ENCODE measurements at places on chromosomes 16 and 17. TPM values are rescaled to one million over a fixed set of nuclear protein-coding genes. Genes with fewer than 3 reads are reported as not detected.
A peak's percentile ranks its signal among the peaks of the same experiment; 100 is the strongest.

DNA sequence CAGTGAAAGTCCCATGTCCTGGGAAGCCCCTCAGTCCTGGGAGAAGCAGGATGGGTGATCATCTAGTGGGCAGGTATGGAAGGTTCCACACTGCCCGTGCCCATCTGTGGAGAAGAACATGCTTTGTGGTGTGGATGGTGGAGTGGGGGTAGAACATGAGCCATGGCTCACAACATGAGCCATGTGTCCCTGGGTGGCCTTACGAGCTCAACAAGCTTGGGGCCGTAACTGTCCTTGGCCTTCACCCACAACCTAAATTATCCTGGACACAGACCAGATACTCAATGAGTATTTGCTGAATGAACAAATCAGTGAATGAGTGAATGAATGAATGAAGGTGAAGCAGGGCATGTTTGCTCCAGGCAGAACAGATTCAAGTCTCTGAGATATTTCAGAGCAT lies 13.5 kb downstream of the SOX8 start:
- H3K27ac ChIP-seq = no peak overlapping the region
- no peaks in the 10 kb centered on the region for H3K4me1 ChIP-seq
- peaks cover 85% of the 10 kb centered on the region for H3K27me3 ChIP-seq
- H3K4me3 ChIP-seq = no peak overlapping the region
- H3K36me3 ChIP-seq = no peaks in the 10 kb centered on the region

Gene CCL23
- total RNA-seq = 1.2 TPM

DNA sequence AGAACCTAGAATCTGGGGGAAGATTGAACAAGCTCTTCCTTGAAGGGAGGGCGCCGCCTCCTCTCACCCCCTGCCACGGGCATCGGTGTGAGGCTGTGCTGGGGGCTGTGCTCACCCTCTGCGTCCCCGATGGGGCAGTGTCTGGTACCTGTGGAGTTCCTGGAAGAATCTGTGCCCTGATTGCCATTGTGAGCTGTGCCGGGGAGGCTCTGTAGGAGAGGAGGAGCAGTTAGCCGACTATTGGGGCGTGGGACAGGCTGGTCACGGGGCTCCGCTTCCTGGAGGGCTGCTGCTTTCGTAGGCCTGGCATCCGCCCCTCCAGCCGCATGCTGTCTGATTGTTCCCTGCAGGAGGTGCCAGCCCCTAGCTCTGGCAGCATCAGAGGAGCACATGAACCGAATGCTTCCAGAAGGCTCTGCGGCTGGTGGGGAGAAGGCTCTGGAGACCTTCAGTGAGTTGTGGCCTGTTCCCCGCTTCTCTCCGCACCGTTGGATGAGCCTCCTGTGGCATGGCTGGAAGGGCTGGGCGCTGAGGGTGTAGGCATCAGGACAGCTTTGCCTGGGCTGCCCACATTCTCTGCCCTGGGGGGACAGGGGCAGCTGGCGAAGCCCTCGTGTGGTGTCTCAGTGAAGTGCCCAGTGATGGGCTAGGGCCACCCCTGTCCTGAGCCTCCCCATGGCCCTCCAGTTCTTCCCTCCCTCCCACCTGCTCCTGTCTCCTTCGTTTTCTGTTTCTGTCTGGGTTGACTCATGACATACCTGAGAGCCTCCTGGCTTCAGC lies 86.9 kb downstream of the SEC14L1 start:
- peak; percentile 66 for ATAC-seq
- H3K27ac ChIP-seq = peak overlapping the region; percentile 37
- no peaks in the 10 kb centered on the region for H3K27me3 ChIP-seq
- H3K4me3 ChIP-seq = peak overlapping the region; percentile 24
- no peaks in the 10 kb centered on the region for H3K4me1 ChIP-seq

GRCh38 chr17:50976951-50977472 lies 110.9 kb upstream of the TOB1 start:
- no peaks in the 10 kb centered on the region for H3K4me1 ChIP-seq
- no peak for ATAC-seq
- H3K4me3 ChIP-seq = no peak overlapping the region
- H3K27ac ChIP-seq = no peak overlapping the region
- H3K36me3 ChIP-seq = peaks cover 96% of the 10 kb centered on the region
- no peaks in the 10 kb centered on the region for H3K27me3 ChIP-seq

Gene SNX20
- 1.1 TPM for total RNA-seq

Gene TBC1D3I
- total RNA-seq = not detected

DNA sequence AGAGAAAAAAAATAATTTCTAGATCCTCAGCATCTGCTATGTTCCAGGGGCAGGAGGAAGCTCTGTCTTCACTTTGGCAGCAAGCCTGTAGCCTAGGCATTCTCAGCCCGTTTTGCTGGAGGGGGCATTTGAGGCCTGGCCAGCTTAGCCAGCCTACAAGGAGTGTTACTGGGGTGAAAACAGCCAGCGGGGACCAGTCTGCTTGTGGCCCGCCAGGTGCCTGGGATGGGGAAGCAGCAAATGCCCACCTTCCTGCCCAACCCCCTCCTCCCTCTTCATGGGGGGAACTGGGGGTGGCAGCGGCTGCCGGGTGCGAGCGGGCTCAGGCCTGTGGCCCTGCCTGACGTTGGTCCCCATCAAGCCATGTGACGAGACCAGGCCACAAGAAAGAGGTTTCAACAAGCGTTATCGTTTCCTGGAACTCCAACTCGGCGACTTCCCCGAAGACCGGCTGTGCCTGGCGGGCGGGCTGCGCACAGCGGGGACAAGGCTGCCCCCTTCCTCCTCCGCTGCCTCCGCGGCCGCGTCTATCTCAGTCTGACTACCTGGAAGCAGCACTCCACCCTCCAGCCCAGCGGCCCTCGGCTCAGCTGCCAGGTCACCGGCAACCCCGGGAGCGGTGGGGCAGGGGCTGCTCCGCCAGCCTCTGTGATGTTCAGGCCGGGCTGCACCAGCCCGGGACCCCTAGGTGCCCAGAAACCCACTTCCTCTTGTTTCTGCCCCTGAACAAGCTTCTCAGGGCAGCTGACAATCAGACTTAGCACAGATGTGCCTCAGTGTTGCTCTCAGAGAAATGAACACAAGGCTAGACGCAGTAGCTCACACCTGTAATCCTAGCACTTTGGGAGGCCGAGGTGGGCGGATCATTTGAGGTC lies 22.9 kb downstream of the SOCS1 start:
- peak; percentile 53 for ATAC-seq
- H3K27me3 ChIP-seq = no peaks in the 10 kb centered on the region
- H3K4me3 ChIP-seq = no peak overlapping the region
- H3K4me1 ChIP-seq = peaks cover 9% of the 10 kb centered on the region
- no peak overlapping the region for H3K27ac ChIP-seq
- H3K36me3 ChIP-seq = no peaks in the 10 kb centered on the region

GRCh38 chr17:37761059-37761458 lies 16.2 kb upstream of the HNF1B start:
- no peak overlapping the region for H3K4me3 ChIP-seq
- no peaks in the 10 kb centered on the region for H3K4me1 ChIP-seq
- ATAC-seq = no peak
- H3K27me3 ChIP-seq = peaks cover 75% of the 10 kb centered on the region
- no peak overlapping the region for H3K27ac ChIP-seq
- no peaks in the 10 kb centered on the region for H3K36me3 ChIP-seq

GRCh38 chr17:56978441-56979090 lies 635 bp downstream of the SCPEP1 start:
- peaks cover 27% of the 10 kb centered on the region for H3K36me3 ChIP-seq
- peaks cover 5% of the 10 kb centered on the region for H3K4me1 ChIP-seq
- H3K27me3 ChIP-seq = no peaks in the 10 kb centered on the region
- peak overlapping the region; percentile 84 for H3K27ac ChIP-seq

Gene KREMEN2
- not detected for total RNA-seq

DNA sequence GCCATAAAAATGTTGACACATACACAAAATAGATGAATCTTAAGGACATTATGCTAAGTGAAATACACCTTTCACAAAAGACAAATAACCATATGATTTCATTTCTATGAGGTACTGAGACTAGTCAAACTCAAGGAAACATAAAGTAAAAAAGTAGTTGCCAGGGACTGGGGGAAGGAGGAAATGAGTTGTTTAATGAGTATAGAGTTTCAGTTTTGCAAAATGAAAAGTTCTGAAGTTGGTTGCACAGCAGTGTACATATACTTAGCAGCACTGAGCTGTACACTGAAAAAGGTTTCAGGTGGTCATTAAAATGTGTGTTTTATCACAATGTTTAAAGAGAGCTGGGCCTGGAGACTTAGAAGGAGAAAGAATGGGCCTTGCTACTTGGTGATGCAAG lies 4.7 kb upstream of the SLC13A2 start:
- no peak for ATAC-seq
- peaks cover 52% of the 10 kb centered on the region for H3K27me3 ChIP-seq
- no peaks in the 10 kb centered on the region for H3K4me1 ChIP-seq
- no peak overlapping the region for H3K27ac ChIP-seq
- H3K36me3 ChIP-seq = no peaks in the 10 kb centered on the region
- H3K4me3 ChIP-seq = no peak overlapping the region

- no peaks in the 10 kb centered on the region for H3K4me1 ChIP-seq
- no peak overlapping the region for H3K27ac ChIP-seq
- no peak for ATAC-seq
- H3K36me3 ChIP-seq = no peaks in the 10 kb centered on the region
- H3K27me3 ChIP-seq = peaks cover 36% of the 10 kb centered on the region
- no peak overlapping the region for H3K4me3 ChIP-seq
These were observed 67.1 kb downstream of the MGAT5B start for GRCh38 chr17:76935331-76935730.

Gene IKZF3
- 1.2 TPM for total RNA-seq

GRCh38 chr17:82407255-82407654 lies 10.9 kb upstream of the HEXD start:
- ATAC-seq = no peak
- no peak overlapping the region for H3K27ac ChIP-seq
- H3K4me1 ChIP-seq = no peaks in the 10 kb centered on the region
- H3K27me3 ChIP-seq = no peaks in the 10 kb centered on the region
- H3K4me3 ChIP-seq = no peak overlapping the region
- peaks cover 87% of the 10 kb centered on the region for H3K36me3 ChIP-seq

Gene CD68
- total RNA-seq = 64.7 TPM

Data from gastroesophageal sphincter (tissue), 4 donors.